HT1080 (cell line): ENCODE measurements at places on chromosomes 3 and 15. TPM values are rescaled to one million over a fixed set of nuclear protein-coding genes. Genes with fewer than 3 reads are reported as not detected.
A peak's percentile ranks its signal among the peaks of the same experiment; 100 is the strongest.

KIF15 gene
- 10.6 and 15.6 TPM in 2 replicates for total RNA-seq

LRRC31 gene
- total RNA-seq = not detected in 2 replicates

- no peak for DNase-seq
These were observed 69.7 kb downstream of the NPAP1 start for GRCh38 chr15:24745290-24745689.

DNA sequence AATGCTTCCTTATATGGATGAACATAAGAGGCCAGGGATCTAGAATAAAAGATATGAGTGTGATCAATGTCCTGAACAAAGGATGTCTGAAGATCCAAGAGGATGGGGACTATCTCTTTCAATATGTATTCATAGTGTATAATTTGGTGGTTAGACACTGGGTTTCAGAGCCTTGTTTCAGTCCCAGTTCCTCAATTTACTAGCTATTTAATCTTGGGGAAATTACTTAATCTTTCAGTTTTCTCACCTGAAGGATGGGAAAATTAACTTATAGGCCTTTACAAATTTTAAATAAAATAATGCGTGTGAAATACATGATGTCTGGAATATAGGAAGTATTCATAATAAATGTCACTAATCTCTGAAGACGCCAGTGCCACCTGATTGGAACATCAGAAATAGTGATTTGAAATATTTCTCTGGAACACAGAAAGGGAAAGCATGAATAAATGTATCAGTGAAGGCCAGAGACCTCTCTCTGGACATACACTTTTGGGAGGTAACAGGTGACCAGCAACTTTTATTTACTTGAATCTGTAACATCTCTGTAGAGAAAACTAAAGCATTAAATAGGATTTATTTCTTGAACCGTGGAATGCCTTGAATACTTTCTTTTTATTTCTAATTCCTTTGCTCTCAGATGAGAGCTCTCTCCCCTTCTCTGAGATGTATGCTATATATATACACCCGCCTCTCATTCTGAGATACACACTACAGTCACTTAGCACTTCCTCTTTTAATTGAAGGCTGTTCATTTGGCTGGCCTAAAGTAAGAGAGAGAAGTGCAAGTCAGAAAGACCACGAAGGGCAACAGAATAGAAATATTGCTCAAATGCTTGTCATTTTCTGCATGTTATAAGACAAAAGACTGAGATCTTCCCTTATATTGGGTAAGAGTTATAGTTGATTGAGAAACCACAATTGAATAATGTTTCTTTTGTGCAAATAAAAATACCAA lies 407.1 kb downstream of the LSAMP start:
- DNase-seq = no peak

DNA sequence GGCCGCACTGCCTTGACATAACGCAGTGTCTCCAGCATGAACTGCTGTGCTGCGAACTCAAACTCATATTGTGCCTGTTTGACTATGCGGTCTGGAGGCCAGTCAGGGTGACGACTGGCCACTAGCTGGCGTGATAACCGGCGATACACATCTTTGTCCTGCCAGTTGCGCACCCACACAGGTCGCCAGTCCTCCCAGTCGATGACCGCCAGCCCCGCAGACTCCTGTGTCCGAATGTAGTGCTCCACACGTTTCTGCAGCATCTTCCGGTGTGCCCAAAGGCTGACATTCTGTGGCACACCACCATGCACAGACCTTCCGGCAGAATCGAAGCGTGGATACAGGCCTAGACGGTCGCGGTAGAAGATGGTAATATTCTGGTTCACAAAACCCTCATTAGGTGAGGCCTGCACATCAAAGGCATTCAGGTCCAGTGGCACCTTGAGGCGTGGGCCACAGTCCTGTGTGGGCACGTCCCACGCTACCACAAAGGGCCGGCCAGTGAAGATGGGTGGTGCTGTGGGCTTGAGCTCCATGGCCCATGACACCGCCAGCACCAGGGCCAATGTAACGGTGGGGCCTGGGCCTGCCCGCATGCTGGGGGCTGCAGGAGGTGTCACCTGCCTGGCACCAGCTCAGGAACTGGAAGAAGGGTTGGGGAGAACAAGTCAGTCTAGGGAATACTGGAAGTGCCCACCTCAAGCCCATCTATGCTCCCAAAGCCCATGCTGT lies 2.5 kb downstream of the HYAL2 start:
- no peak for DNase-seq

DNA sequence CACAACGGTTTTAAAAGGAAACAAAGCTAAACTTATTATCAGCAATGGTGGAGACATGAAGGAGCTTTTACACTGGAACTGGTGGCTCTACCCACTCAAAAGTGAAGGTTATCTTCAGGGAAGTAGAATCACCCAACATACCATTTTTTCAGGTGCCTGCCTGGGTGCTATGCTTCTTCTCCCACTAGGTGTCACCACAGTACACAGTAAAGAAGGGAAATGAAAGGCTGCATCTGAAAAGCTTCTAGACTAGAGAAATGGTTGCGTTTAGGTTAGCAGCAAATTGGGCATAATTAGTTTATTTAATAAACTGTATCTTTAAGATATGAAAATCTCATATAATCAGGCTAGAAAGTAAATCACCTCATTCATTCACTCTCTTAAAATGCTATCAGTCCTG lies 47.0 kb upstream of the SELENOK start:
- peak; percentile 56 for DNase-seq

- no peak for DNase-seq
These were observed 97.3 kb downstream of the ARNT2 start for GRCh38 chr15:80501476-80501875.
